SK-N-MC (cell line): ENCODE measurements at places on chromosomes 2 and 18.

GRCh38 chr2:223854741-223855140, 17.4 kb upstream of the AP1S3 start:
- DNase-seq = no peak

GRCh38 chr18:13246591-13246990, 28.0 kb downstream of the LDLRAD4 start:
- DNase-seq = no peak

DNA sequence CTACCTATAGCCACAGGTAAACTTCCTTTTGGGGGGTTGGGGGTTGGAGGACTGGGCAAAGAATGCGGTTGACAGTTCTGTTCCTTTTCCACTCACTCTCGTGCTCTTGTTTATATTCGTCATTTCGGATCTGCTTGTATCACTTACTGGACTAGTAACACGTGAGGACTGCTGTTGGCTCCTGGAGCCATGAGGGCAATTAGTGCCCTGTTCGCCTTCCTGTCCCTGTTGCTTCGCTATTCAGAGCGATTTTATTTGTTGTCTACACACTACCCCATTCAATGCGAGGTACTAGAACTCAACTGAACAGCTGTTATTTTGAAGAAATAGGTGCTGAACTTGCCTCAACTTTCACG, 1.1 kb downstream of the KCNJ3 start:
- no peak for DNase-seq

DNA sequence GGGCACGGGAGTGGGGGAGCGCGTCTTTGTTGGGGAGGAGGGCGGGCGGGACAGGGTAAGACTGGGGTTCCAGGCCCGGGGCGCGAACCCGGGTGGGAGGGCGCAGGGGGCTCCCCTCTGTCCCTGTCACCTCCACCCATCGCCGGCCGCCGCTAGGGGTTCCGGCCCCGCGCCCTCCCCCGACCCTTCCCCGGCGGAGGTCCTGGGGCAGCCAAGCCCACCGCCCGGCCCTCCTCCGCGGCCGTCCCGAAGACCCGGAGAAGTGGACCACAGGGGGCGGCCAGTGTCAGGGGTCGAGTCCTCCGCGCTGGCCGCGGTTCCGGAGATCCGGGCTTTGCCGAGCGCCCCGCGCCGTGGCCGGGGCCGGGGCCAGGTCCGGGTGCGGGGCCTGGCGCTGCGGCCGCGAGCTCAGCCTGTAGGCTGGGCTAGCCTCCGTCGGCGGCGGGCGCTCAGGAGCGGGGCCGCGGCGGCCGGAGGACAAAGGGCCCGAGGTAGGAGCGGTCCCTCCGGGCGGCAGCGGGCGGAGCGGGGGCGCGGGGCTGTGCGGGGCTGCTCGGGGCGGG, 16.6 kb upstream of the E2F6 start:
- DNase-seq = no peak

- no peak for DNase-seq
Observed at GRCh38 chr2:3587432-3587831, 7.5 kb upstream of the COLEC11 start.

DNA sequence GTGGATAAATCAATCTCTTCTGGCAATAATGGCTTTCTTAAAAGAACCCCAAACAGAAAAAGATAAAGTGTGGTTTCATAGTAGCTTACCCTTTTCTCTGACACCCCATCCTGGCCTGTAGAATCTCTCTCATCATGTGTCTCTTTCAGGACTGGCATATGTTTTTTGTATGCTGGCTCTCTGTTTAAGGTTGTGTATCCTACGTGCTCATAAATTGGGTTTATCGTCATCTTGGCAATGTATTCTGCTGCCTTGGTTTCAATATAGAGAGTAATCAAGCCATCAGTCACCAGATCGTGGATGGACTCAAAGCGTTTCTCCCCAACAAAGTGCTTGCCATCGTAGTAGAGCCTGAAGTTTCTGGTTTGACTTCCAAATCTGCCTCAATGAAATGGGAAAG, 113.5 kb upstream of the CHRNA1 start:
- no peak for DNase-seq

DNA sequence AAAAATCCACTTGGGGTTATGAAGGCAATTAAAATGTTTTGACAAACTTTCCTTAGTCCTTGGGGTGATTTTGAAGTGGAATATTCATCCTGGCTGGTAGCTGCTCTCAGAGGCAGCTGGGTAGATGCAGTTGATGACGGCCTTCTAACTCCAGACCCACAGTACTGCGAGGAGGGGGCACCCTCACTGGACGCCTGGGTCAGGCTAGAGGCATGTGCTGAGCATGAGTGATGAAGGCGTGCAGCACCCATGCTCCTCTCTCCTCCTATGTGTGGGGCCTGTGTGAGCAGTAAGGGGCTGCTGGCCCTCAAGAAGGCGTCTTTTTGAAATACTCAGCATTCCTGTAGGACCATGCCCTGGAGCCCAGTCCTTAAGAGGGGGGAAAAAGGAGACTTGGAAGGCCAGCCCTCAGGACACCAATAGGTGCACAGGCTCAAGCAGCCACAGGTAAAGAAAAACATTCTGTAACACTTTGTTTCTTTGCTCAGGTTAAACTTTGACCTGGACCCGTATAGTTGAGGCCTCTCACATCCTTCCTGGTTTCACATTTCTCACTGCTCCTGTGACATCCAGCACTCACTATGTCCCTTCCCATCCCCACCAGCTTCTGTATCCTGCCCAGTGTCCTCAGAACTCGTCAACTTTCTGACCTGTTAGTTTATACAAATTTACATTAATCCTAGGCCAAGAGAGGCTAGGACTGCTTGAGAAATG, 64.4 kb downstream of the CD8B2 start:
- no peak for DNase-seq

DNA sequence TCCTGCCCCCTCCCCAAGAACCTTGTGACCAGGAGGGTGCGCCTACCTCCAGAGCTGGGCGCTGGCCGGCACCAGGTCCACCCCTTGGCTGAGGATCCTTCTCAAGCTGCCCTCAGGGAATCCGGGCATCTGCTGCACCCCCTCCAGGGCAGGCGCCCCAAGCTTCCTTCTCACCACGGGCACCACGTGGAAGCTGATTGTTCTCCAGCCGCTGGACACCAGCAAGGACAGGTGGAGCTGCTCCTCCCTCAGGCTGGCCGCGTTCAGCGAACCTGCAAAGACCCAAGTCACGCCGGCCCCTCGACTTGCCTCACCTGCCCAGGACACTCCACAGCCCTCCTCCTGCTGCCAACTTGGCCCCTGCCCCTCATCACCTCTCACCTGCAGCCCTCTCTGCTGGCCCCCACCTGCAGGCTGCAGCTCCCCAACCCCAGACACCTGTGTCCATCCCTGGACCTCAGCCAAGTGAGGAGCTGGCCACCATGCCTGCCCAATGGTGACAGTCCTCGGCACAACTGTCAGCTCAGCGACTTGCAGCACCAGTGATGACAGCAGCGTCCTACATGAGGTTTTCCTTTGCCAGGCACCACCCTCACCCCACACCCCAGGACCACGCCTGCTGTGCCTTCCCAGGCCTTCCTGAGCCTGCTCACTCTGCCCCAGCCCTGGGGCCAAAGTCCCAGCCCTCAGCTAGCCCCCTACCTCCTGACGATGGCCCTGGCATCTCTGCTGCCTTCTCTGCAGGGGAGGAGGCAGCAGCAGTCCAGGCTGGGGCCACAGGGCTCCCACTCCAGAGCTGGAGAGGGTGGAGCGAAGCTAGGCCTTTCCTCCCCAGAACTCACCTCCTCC, 4.2 kb downstream of the MAB21L4 start:
- no peak for DNase-seq

DNA sequence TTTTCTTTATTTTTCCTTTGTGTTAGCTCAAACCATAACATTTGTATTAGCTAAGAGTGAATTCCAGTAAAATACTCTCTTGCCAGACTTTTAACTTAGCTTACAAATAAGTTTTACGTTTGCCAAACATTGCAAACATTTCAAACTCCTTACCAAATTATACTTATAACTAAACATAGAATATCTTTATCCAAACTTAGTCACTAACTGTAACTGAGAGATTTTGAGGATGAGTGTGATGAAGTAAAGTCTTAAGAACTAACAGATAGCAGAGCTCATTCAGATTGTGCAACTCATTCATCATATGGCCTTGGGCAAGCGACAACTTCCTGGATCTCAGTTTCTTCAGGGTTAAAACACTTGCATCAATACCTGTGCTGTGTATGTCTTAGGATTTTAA, 533.7 kb downstream of the TDRD15 start:
- no peak for DNase-seq
